ENCODE measurements at places on chromosomes 13 and 19.

GRCh38 chr13:23776698-23777574, 112.3 kb downstream of the MIPEP start:
- DNase-seq: no peak

- DNase-seq: peak; percentile 68
These were observed 24.1 kb downstream of the SPC24 start for GRCh38 chr19:11131471-11131870.

DNA sequence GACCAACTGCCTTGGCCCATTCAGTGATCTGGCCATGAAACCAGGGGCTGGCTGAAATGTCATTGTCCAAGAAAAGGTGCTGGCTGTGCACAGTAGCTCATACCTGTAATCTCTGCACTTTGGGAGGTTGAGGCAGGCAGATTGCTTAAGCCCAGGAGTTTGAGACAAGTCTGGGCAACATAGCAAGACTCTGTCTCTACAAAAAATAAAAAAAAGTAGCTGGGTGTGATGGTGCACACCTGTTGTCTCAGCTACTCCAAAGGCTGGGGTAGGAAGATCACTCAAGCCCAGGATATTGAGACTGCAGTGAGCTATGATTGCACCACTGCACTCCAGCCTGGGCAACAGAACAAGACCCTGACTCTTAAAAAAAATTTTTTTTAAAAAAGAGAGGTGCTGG, 28.6 kb upstream of the C19orf12 start:
- DNase-seq: no peak

DNA sequence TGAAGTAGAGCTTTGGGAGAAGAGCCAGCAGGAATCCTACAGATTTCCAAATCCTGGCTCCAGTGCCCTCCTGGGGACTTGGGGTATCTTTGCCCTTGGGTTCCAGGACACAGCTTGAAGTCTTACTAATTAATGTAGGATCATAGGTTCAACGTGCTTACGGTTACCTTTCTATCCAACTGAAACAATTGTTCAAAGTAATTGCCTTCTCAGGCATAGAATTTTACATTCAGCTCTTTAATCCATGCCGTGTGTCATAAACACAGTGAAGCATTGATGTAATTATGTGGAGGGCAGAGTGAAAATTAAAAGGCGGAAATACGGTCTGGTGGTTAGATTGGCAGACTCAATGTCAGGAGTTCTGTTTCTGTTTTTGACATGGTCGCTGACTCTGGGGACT, 170.4 kb downstream of the COG6 start:
- DNase-seq: no peak

GRCh38 chr19:30091456-30091855, 149.4 kb downstream of the URI1 start:
- no peak for DNase-seq

DNA sequence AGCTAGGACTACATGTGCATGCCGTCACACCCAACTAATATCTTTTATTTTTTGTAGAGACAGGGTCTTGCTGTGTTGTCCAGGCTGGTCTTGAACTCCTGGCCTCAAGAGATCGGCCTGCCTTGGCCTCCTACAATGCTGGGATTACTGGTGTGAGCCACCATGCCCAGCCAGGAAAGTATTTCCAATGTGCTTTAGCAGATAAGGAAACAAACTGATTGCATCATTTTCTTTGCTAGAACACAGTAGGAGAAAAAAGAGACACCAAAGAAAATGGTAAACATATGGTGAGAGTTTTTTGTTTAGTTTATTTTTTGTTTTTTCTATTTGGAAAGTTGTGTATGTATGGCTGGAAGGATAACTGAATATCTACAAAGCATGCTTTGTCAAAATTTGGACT, 46.9 kb upstream of the AKAP11 start:
- DNase-seq: no peak

Data from DMS53 (cell line).